ENCODE measurements at places on chromosomes 2 and 18. TPM values are rescaled to one million over a fixed set of nuclear protein-coding genes. Genes with fewer than 3 reads are reported as not detected.

DNA sequence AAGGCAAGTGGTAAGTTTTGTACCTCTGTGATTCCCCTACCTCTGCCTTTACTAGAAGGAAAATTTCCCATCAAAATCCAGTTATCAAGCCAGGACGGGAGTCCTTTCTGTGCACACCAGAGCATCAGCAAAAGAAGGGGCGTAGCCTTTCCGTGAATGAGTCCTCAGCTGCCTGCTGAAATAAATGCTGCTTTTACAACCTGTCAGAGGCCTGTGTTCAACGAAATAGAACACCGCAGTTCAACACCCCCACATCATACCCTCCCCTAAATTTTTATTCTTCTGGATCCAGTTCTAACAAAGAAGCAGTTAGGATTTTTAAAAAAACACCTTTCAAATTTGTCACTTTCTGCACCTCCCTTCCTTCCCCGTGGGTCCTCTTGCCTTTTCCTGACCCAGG lies 135.8 kb downstream of the SETBP1 start:
- H3K27me3 ChIP-seq = no peaks in the 10 kb centered on the region
- H3K4me1 ChIP-seq = peaks cover 12% of the 10 kb centered on the region
- H3K4me3 ChIP-seq = no peak overlapping the region
- H3K36me3 ChIP-seq = peaks cover 3% of the 10 kb centered on the region
- DNase-seq = no peak

L3MBTL4 gene
- total RNA-seq = 8.7 TPM

- H3K36me3 ChIP-seq = no peaks in the 10 kb centered on the region
- no peak for DNase-seq
- peaks cover 9% of the 10 kb centered on the region for H3K4me1 ChIP-seq
- H3K27me3 ChIP-seq = no peaks in the 10 kb centered on the region
- no peak overlapping the region for H3K27ac ChIP-seq
Measured at GRCh38 chr18:80105369-80106167, 3.5 kb upstream of the ADNP2 start.

WNT10A gene
- not detected for total RNA-seq

DUSP2 gene
- 7.3 TPM for total RNA-seq

GRCh38 chr18:48780201-48780912 lies 170.4 kb downstream of the SMAD7 start:
- H3K4me3 ChIP-seq = no peak overlapping the region
- no peaks in the 10 kb centered on the region for H3K27me3 ChIP-seq

DNA sequence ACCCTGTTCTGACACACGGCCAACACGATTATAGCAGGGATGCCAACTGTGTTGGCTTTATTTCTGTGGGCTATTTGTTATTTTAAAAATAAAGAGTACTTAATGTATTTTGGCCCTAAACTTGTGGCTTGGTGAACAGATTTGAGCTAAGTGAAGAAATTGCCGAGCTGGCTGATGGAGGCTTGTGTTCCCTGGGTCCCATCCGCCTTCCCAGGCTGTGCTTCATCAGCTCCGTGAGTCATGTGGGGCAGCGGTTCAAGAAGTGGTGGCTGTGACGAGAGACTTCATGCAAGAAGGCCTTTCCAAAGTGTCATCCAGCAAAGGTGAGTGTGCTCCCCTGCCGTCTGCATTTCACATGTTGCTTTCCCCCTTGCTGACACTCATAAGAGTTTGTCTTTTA lies 73.6 kb upstream of the NCK2 start:
- H3K27ac ChIP-seq = no peak overlapping the region
- no peaks in the 10 kb centered on the region for H3K36me3 ChIP-seq
- H3K4me1 ChIP-seq = peaks cover 13% of the 10 kb centered on the region

LOXHD1 gene
- total RNA-seq = 0.20 TPM

PSMA8 gene
- not detected for total RNA-seq

DNA sequence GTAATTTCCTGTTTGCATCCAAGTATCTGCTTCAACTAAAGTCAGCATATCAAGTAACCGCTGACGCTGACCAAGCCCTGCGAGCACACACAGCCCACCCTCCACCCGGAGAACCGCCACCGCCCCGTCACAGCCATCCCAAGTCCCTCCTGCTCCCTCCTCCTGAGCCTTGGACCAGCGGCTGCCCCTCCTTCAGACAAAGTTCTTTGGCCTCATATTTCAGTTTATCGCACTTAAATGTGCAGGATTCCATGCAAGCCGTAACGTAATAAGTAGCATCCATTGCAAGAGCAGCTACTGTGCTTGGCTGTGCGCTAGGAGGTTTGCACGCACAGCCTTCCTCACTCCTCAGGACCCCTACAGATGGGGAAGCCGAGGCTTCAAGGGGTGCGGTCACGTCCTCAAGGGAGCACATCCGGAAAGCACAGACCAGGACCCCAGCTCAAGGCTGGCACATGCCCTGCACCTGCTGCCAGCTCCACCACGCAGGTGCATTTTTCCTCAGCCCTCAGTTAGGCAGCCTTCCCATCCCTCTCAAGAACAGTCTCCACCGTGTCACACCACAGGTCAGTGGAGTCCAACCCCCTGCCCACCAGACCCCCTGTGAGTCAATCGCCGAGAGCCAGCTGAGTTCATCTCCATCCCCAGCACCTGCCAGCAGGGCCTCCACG lies 17.1 kb downstream of the PXDN start:
- no peak for DNase-seq
- no peaks in the 10 kb centered on the region for H3K36me3 ChIP-seq
- H3K27ac ChIP-seq = no peak overlapping the region
- no peak overlapping the region for H3K4me3 ChIP-seq
- H3K27me3 ChIP-seq = no peaks in the 10 kb centered on the region
- peaks cover 40% of the 10 kb centered on the region for H3K4me1 ChIP-seq

DNA sequence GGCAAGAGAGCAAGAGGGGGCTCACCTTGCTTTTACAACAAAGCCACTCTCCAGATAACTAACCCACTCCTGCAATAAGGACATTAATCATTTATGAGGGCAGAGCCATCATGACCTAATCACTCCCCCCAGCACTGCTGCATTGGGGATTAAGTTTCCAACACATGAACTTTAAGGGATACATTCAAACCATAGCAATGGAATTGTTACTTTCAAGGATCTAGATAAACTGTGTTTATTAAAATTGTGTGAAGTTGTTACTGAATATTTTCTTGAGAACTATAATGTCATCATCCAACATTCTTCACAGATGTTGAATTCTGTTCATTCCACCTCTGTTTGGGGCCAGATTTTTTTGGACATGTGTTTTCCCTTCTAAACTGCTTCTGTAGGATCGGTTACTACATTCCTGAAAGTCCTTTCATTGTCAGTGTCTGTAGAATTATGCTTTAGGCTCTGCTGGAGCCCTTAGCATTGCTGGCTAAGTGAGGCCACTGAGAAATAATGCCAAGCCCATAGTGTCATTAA lies 50.4 kb downstream of the SPATS2L start:
- H3K27me3 ChIP-seq = no peaks in the 10 kb centered on the region
- no peak overlapping the region for H3K27ac ChIP-seq
- H3K4me3 ChIP-seq = no peak overlapping the region
- no peaks in the 10 kb centered on the region for H3K4me1 ChIP-seq
- DNase-seq = no peak
- H3K36me3 ChIP-seq = no peaks in the 10 kb centered on the region

ZSWIM2 gene
- total RNA-seq = 0.20 TPM

DNA sequence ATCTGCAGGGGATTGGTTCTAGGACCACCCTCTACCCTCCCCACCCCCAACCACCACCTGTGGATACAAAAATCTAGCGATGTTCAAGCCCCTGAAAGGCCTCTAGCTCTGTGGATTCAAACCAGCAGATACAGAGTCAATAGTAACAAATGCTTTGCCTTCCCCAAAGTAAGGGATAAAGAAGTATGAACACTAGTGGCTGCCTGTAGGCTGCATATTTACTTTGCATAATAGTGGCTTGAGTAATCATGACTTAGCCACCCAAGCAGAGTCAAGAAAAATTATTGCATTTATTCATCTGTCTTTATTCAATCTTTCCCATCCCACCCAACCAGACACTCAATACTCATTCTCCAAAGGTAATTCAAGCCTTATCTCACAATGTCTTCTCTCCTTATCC lies 43.8 kb downstream of the SOCS6 start:
- no peaks in the 10 kb centered on the region for H3K36me3 ChIP-seq
- no peak overlapping the region for H3K27ac ChIP-seq
- DNase-seq = no peak
- H3K4me1 ChIP-seq = no peaks in the 10 kb centered on the region

POTEJ gene
- 0.11 TPM for total RNA-seq

CPS1 gene
- total RNA-seq = 15.6 TPM

GRCh38 chr2:233409286-233409991 lies 55.1 kb downstream of the DGKD start:
- no peak overlapping the region for H3K4me3 ChIP-seq
- peaks cover 10% of the 10 kb centered on the region for H3K4me1 ChIP-seq
- H3K27me3 ChIP-seq = no peaks in the 10 kb centered on the region
- DNase-seq = no peak

- H3K27ac ChIP-seq = no peak overlapping the region
- DNase-seq = peak; percentile 13
- peaks cover 11% of the 10 kb centered on the region for H3K4me1 ChIP-seq
- no peaks in the 10 kb centered on the region for H3K27me3 ChIP-seq
Measured at GRCh38 chr2:88190808-88191721, 20.9 kb downstream of the THNSL2 start.

DNA sequence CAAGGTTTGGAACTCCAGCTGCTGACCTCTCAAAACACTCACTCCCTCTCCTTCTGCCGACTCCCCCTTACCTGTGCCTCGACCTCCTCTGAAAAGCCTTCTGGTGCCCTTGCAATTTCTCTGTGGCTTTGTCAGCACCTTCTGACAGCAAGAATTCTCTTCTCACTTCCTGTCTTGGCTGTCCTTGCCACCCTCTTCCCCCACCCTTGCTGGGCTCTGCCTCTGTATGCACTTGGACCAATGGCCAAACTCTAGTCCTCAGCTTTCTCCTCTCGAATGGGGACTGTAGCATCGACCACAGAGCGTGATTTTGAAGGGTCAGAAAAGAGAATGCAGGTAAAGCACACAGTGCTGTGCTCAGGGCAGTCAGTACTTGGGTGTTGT lies 99.0 kb downstream of the HS1BP3 start:
- no peaks in the 10 kb centered on the region for H3K27me3 ChIP-seq
- H3K36me3 ChIP-seq = no peaks in the 10 kb centered on the region
- H3K4me3 ChIP-seq = no peak overlapping the region

NEU2 gene
- total RNA-seq = not detected

DNA sequence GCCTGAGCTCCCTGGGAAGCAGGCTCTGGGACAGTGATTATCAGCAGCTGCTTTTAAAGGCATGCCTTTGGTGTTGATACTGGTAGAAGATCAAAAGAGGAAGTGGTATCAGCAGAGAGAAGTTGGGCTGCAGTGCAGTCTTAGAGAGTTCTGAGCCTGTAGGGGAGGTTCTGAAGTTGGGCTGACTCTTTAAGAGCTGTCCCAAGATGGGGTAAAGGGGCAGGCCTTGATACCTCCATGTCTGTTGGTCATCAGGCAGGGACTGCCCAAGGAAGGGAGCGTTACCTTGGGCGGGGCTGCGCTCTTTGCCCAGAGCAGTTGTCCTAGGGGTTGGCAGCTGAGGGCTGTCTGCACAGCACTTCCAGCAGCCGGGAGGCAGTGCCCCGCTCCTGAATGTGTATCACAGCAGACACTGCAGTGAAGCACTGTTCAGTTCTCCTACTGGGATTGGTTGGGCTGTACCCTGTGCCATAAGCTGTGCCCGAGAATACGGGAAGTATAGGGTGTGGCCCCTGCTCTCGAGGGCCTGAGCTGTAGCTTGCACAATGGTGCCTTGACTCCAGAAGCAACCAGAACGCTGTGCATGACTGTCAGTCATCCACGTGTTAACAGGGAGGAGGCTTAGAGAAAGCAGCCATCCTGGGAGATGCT lies 177.0 kb downstream of the CTIF start:
- H3K36me3 ChIP-seq = peaks cover 16% of the 10 kb centered on the region
- H3K27ac ChIP-seq = no peak overlapping the region
- H3K4me3 ChIP-seq = no peak overlapping the region
- H3K4me1 ChIP-seq = peaks cover 53% of the 10 kb centered on the region
- H3K27me3 ChIP-seq = no peaks in the 10 kb centered on the region
- no peak for DNase-seq

GRCh38 chr2:12064153-12064552 lies 317.7 kb downstream of the LPIN1 start:
- H3K4me1 ChIP-seq = no peaks in the 10 kb centered on the region
- no peak overlapping the region for H3K4me3 ChIP-seq
- no peak for DNase-seq
- no peaks in the 10 kb centered on the region for H3K36me3 ChIP-seq
- H3K27ac ChIP-seq = no peak overlapping the region
- no peaks in the 10 kb centered on the region for H3K27me3 ChIP-seq

- no peak overlapping the region for H3K4me3 ChIP-seq
- H3K4me1 ChIP-seq = no peaks in the 10 kb centered on the region
- H3K27ac ChIP-seq = no peak overlapping the region
- no peaks in the 10 kb centered on the region for H3K27me3 ChIP-seq
Measured at GRCh38 chr2:196586511-196586991, 53.0 kb upstream of the CCDC150 start.

DNA sequence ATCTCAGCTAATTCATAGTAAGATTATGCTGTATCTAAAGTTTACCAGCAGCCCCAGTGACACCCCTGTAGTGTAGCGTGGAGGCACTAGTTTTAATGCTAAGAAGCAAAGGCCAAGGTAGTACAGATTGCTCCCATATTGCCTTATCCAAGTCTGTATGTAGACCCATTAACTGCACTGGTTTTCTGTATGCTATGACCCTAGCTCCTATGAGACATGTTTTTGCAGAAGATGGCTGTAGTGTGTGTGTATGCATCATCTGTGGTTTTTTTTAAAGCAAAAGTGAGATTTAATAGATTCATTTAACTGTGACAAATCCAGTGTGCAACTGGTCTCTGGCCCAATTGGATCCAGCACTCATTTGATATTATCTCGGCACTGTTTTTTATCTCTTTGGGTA lies 86.5 kb downstream of the HAUS1 start:
- H3K27me3 ChIP-seq = no peaks in the 10 kb centered on the region
- DNase-seq = no peak
- peaks cover 3% of the 10 kb centered on the region for H3K36me3 ChIP-seq
- H3K4me1 ChIP-seq = no peaks in the 10 kb centered on the region
- no peak overlapping the region for H3K4me3 ChIP-seq
- no peak overlapping the region for H3K27ac ChIP-seq

GRCh38 chr2:67515538-67515937 lies 118.4 kb downstream of the ETAA1 start:
- H3K4me1 ChIP-seq = no peaks in the 10 kb centered on the region
- no peak overlapping the region for H3K4me3 ChIP-seq
- no peak for DNase-seq
- no peaks in the 10 kb centered on the region for H3K36me3 ChIP-seq
- H3K27me3 ChIP-seq = no peaks in the 10 kb centered on the region

- no peak for DNase-seq
- no peak overlapping the region for H3K27ac ChIP-seq
- no peaks in the 10 kb centered on the region for H3K4me1 ChIP-seq
- H3K4me3 ChIP-seq = no peak overlapping the region
- H3K27me3 ChIP-seq = no peaks in the 10 kb centered on the region
Measured at GRCh38 chr2:157866202-157866601, 9.9 kb downstream of the ACVR1 start.

DNA sequence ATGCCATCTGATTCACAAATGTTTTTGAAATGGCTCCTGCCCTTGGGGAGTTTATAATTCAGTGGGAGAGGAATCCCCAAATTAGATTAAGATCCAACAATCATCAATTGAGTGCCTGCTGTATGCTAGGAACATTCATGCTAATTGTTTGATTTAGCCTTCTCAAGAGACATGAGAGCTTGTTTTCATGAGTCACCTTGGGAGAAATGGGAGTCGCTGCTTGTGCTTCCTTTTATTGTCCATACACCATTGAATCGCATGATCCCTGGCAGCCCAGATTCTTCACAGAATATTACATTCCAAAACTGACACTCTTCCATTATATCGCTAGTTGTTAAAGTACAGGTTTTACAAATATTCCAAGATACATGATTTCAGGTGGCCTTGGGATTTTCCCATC lies 106.0 kb upstream of the MAP3K20 start:
- peaks cover 11% of the 10 kb centered on the region for H3K4me1 ChIP-seq
- no peak for DNase-seq
- no peak overlapping the region for H3K27ac ChIP-seq
- no peaks in the 10 kb centered on the region for H3K27me3 ChIP-seq
- peaks cover 23% of the 10 kb centered on the region for H3K36me3 ChIP-seq

AMER3 gene
- total RNA-seq = 11.4 TPM
